MG63 (cell line): ENCODE measurements at places on chromosomes 12 and 14.

GRCh38 chr14:57533214-57533613 is 39.6 kb upstream of the CCDC198 start:
- no peak for DNase-seq

DNA sequence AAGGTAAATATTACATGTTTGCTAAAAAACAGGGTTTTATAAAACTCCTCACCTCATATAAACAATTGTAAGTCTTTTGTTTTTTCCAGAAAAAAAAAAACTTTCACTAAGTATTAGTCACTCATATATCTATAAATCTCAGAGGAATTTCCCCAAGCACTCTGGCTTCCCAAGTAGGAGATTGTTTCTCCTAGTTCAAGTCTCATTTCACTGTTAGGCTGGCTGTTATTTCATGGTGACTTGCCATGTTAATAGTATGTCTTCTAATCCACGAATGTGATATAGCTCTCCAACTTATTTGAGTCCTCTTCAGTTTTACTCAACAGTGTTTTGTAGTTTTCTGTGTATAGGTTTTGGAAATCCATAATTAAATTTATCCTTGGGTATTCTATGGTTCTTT is 61.6 kb downstream of the CAPZA3 start:
- no peak for DNase-seq

GRCh38 chr14:100533656-100534485 is 53.3 kb downstream of the BEGAIN start:
- DNase-seq, result peak; percentile 13

DNA sequence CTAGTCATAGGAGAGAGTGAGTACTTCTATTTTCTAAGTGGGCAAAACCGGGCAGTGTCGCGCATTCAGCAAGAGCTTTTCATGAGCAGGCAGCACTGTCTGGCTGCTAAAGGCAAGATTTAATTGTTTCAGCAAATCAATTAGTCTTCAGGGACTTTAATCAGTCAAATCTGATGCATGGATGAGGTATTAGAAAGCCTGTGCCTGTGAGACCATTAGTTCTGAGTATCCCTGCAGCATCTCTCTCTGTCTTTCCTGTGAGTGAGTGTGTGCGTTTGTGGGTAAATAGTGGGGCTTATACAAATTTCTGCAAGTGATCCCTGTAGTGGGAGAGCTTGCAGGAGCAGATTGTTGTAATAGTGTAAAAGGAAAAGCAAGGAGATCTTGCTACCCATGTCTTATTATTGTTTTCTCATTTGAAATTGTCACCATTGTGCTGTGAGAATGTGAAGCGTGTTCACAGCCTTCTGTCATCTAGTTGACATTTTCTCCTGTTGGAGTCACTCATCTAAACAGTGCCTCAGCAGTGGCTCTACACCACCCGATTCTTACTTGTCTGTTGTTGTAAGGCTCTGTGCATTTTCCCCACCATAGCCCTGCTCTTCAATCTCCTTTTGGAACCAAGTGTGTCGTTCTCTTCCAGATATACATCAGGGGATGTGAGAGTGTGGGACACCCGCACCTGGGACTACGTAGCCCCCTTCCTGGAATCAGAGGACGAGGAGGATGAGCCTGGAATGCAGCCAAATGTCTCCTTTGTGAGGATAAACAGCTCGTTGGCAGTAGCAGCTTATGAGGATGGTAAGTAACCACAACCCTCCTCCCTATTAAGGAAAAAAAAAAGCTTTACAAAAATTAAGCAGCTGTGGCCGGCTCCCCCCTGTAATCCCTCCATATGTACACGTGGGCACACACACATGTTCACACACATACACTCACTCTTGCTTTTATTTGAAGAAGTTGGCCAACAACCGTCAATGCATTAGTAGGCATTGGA is 53.6 kb downstream of the FBXW8 start:
- DNase-seq, result no peak

GRCh38 chr12:120739821-120740613 is 14.4 kb downstream of the ACADS start:
- no peak for DNase-seq

- no peak for DNase-seq
These were observed 115.1 kb downstream of the SLC16A7 start for GRCh38 chr12:59710964-59711363.

DNA sequence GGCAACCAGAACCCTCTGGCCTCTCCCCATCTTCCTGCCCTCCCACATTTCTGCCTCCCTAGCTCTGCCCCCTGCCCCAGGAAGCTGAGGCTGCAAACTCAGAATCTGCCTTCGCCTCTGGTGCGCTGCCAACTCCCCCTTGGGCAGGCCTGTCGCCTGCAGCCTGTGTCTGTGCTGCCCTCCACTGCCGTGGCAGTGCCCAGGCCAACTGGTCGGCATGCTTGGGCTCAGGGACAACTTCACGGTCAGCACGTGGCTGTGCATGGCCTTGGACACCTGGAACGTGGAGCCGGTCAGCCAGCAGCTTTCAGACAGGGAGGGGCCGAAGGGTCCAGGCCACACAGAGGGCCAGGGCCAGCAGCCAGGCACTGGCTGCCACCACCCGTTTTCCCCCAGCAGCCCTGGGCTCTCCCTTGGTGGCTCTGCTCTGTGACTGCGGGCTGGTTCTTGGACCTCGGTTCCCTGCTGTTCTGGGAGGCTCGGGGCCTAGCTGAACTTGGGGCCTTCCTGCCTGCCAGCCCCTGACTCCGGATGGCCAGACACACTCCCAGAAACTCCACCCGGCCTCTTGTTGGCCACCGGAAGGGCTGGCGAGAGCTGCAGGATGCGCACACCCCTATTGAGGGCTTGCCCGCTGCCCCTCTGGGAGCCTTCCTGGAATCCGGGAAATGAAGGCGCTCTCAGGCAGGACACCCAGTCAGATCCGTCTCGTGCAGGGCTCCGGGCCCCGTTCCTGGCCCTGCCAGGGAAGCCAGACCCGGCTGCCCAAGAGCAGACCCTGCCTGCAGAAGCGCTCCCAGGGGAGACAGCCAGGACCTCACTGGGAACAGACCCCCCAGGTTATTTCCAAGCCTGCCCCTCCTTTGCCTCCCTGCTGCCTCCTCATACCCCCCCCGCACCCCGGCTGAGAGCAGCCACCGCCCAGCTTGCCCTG is 34.2 kb upstream of the PPP1R13B start:
- no peak for DNase-seq

- no peak for DNase-seq
These were observed 25.8 kb downstream of the GALNT16 start for GRCh38 chr14:69285661-69286255.

- no peak for DNase-seq
These were observed 9.3 kb downstream of the RILPL2 start for GRCh38 chr12:123427036-123427769.

GRCh38 chr12:59164991-59165718 is 244.9 kb upstream of the LRIG3 start:
- no peak for DNase-seq

DNA sequence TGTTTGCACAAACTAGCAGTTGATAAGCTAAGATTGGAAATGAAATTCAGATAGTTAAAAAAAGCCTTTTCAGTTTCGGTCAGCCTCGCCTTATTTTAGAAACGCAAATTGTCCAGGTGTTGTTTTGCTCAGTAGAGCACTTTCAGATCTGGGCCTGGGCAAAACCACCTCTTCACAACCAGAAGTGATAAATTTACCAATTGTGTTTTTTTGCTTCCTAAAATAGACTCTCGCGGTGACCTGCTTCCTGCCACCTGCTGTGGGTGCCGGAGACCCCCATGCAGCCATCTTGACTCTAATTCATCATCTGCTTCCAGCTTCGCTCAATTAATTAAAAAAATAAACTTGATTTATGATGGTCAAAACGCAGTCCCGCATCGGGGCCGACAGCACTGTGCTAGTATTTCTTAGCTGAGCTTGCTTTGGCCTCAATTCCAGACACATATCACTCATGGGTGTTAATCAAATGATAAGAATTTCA is 335.6 kb downstream of the TMEM121 start:
- DNase-seq, result no peak

DNA sequence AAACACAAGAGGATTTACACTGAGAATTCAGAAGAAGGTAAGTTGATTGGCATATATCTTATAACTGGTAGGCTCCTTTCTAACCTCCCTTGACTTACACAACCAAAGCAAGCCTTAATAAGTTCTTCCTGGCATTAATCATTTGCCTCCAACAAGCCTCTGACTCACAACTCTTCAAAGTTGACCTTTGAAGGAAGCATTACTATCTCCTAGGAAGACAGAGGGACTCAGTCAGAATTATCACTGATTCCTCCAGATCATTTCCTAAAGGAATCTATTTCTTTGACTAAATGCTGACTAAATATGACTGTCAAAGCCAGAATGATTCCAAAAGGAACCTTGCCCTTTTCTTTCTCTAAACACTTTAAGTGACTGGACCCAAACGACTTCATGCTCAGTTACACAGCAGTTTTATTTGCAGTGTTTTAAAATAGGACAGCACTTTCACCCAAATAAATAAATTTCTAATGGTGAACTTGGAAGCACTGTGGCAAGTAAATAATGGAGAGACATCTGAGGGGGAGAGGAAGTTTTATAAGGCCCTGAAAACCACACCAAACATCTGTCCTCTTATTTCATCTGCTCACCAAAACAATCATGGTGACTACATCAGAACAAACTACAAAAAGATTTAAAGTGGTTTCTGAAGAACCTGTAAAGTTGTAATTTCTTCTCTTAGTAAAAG is 128.2 kb downstream of the KLHL28 start:
- DNase-seq, result no peak

DNA sequence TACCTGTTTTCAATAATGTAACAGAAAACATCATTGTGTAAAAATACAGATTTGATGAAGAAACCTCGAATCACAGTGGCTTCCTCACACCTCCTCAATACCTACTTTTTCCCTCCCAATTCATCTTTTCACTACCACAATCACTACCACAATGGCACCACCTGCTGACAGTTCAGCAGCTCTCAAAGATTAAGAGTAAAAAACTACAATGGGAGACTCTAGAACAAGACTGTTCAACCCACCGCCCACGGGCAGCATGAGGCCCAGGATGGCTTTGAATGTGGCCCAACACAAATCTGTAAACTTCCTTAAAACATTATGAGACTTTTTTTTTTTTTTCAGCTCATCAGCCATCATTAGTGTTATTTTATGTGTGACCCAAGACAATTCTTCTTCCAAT is 15.2 kb downstream of the MED6 start:
- DNase-seq, result no peak

DNA sequence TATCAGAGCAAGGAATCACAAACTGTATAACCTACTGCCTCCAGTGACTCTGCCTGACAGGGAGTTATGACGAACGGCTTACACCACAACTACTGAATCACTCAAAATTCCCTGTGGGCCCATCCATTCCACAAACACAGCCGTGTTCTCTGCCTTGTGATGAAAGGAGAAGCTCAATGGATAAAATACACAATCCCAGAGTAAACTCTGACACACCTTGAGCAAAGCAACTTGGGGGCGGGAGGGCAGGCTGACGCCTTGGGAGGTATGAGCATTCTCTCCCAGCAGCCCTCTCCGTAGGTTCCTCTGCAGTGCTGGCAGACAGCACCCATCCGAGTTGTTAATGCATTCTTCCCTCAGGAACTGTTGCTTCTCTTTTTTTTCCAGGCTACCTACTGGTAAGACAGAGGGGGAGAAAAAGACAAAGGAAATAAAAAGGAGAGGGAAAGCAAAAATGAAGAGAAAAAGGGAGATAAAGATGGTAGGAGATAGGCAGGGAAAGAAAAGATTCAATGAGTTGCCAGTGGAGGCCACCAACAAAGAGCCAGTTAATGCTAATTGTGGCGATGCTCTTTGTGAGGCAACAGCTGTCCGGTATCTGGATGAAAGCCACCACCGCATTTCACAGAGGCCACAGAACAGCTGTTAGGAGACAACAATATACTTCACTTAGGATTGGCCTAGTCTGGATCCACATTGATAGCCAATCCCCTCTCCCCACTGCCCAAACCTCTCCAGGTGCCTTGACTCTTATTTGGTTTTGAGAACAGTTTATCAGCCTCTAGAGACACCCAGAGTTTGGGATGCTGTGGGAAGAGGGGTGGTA is 4.7 kb upstream of the DIO2 start:
- DNase-seq, result no peak

GRCh38 chr12:88552610-88553079 is 27.6 kb downstream of the KITLG start:
- peak; percentile 42 for DNase-seq

GRCh38 chr12:103569278-103569677 is 17.8 kb upstream of the STAB2 start:
- DNase-seq, result no peak

- DNase-seq, result peak; percentile 51
These were observed 78.0 kb downstream of the NOC4L start for GRCh38 chr12:132222096-132222807.

DNA sequence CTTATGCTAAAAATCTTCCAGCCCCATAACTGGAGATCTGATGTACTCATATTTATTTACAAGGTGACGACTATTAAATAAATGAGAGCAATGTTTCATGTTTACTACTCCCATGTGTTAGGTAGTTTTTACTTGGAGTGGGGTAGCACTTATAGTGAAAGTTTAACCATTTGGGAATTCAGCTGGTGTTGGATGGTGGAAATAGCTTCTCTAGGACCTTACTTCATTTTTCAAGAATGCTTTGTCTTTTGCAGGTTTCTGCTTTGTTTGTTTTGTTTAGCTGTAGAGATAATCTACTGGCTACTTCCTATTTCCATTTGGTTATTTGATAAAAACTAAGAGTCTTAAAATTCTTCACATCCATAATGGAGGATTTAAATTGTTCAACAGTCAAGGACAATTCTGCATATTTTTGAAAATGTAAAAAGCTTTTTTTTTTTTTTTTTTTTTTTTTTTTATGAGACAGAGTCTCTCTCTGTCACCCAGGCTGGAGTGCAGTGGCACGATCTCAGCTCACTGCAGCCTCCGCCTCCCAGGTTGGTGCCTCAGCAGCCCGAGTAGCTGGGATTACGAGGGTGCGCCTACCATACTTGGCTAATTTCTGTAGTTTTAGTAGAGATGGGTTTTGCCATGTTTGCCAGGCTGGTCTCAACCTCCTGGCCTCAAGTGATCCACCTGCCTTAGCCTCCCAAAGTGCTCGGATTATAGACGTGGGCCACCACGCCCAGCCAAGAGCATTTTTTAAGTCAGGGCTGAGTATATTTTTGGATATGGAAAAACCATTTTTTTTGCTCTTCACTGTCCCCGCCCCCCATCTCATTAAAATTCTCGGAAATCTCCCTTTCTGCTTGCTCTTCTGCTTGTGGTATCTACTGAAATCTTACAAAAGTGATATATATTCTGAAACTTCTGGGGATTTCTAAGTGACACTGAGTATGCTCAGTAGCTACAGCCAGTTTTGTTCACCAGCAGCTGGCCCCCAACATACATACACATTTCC is 1.4 kb upstream of the ABCD2 start:
- no peak for DNase-seq

DNA sequence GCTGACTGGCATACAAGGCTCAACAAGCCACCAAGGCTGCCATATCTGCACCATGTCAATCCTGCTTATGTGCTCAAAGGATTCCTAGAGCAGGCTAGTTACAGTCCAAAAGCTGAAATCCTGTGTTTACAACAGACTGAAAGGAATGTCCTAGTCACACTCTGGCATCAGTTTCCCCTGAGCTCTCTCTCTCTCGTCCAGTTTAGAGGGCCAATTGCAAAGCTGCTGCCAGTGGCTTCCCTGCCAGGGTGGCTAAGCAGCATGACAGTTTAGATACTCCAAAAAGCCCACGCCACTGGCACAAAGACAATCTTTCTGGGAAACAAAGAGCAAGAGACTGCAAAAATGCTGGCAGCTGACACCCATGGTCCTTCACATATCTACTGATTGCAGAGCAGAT is 392.1 kb downstream of the RPS29 start:
- DNase-seq, result peak; percentile 81
